AG09319 (cell line): ENCODE measurements at places on chromosomes 3 and 15.
A peak's percentile ranks its signal among the peaks of the same experiment; 100 is the strongest.

- DNase-seq: no peak
Observed at GRCh38 chr3:69160525-69160924, 38.1 kb upstream of the LMOD3 start.

- DNase-seq: peak; percentile 87
Observed at GRCh38 chr3:61561374-61562041, at the start of gene PTPRG. TSS of gene PTPRG (plus strand) at chr3:61561571. CDS start at chr3:61562288, 717 bp downstream.

DNA sequence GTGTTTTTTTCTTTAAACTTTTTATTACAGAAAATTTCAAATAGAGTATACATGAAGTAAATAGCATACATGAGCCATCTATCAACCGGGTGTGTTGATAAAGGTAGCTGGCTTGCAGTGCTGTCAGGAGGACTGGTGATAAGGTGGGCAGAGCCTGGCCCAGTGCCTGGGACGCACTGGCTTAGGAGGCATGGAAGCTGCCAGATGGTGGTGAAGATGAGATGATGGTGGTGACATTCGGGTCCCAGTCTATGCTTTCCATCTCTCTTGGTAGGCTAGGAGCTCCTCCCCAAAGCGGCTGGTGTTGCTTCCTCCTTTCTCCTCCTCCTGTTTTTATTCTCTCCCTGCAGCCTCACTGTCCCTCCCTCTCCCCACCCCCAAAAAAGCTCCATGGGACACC is 101.7 kb downstream of the ADCY5 start:
- DNase-seq: no peak

GRCh38 chr3:55246033-55246432 is 241.1 kb downstream of the WNT5A start:
- DNase-seq: no peak

DNA sequence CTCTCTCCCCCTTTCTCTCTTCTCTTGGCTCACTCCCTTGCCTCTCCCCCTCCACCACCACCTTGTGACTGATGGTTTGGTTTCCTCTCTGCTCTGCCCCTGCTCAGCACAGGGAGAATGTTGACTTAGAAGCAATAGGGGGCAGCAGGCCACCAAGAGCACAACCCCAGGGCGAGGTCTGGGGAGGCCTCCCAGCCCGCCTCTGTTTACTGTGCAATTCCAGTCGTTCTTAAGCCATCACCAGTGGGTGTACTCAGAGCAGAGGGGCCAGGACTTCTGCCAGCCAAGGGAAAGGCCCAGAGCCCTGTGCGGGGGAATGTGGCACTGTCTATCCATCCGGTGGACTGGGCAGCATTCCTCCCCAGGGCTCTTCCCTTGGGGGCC is 5.7 kb upstream of the APEH start:
- DNase-seq: no peak

- no peak for DNase-seq
Observed at GRCh38 chr3:144128108-144128892, 156.7 kb downstream of the DIPK2A start.

- DNase-seq: peak; percentile 5
Observed at GRCh38 chr15:84023636-84024035, 211.9 kb upstream of the GOLGA6L4 start.

GRCh38 chr3:177731644-177732268 is 534.5 kb upstream of the TBL1XR1 start:
- peak; percentile 78 for DNase-seq

DNA sequence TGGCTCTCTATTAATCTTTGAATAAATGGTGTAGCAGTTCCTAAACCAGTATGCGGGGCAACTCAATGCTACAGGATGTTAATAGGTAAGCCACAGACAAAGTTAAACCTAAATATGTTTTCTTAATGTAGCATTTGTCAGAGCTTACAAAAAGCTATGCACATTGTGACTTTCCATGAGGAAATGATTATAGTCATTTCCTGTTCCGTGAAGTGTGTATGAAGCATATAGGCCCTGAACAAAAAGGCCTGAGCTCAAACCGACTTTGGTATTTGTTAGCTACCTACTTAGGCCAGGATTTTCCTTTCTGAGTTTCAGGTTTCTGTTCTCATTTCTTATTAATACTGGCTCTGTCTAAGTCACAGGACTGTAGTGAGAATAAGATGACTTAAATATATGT is 14.2 kb downstream of the ZNF80 start:
- DNase-seq: no peak

- no peak for DNase-seq
Observed at GRCh38 chr3:38828681-38829080, 12.7 kb upstream of the SCN10A start.

- no peak for DNase-seq
Observed at GRCh38 chr3:169668072-169668956, 4.8 kb upstream of the MECOM start.

- no peak for DNase-seq
Observed at GRCh38 chr3:57791245-57791644, 35.1 kb downstream of the SLMAP start.

DNA sequence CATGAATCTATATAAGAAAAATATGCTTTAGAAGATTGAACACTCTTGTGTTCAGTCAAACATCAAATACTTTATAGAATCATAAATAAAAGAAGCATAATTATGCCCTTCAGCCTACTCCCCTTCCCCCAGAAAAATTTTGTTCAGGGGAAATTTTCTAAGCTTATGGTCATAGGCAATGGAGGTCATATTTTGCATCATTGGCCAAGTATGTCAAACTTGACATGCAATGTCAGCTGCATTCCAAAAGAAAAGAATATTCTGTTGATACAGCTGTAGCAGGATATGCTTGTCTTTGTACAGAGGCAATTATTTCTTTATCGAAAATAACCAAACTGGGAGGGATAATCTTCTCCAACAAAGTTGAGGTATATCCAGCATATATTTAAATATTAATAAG is 328.2 kb downstream of the ZIC1 start:
- DNase-seq: no peak
